Thyroid gland (tissue), 4 donors: ENCODE measurements at places on chromosomes 4 and X. TPM values are rescaled to one million over a fixed set of nuclear protein-coding genes. Genes with fewer than 3 reads are reported as not detected.

The HTN3 gene
- total RNA-seq: not detected

The RAB40AL gene
- 5.6 TPM for total RNA-seq

The NDST3 gene
- 0.11 TPM for total RNA-seq

The ODAPH gene
- total RNA-seq: not detected

The PDE5A gene
- total RNA-seq: 32.2 TPM

The FAM9B gene
- not detected for total RNA-seq

The STATH gene
- not detected for total RNA-seq

The FAM47A gene
- total RNA-seq: not detected

The RTL3 gene
- 0.54 TPM for total RNA-seq

The SNCA gene
- 17.6 TPM for total RNA-seq
